Esophagus squamous epithelium (tissue), 5 donors: ENCODE measurements at places on chromosomes 11 and 22. TPM values are rescaled to one million over a fixed set of nuclear protein-coding genes. Genes with fewer than 3 reads are reported as not detected.

DNA sequence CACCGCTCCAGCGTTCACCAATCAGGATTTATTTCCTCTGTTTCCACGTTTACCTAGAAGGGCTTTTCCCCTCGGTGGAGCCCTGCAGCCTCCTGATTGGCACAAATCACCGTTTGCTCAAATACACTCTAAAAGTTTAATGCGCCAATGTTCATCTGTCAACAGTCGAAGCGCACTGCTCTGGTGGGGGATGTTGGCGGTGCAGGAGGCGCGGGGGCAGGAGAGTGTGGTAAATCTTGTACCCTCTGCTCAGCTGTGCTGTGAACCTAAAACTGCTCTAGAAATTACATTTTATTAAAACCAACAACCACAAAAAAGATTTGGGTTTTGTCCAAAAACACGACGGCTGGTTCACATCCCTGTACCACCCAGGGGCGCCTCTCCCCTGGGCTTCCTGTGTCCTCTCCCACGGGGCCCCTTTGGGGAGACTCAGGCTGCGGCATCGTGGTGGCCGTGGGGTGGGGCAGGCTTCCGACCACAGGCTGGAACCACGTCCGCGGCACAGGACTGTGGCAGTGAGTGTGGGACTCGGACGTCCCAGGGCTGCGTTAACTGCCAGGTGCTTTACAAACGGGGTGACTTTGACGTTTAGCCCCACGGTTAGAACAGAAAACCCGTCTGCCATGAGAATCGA lies 13.5 kb downstream of the TTLL8 start:
- DNase-seq: no peak

DNA sequence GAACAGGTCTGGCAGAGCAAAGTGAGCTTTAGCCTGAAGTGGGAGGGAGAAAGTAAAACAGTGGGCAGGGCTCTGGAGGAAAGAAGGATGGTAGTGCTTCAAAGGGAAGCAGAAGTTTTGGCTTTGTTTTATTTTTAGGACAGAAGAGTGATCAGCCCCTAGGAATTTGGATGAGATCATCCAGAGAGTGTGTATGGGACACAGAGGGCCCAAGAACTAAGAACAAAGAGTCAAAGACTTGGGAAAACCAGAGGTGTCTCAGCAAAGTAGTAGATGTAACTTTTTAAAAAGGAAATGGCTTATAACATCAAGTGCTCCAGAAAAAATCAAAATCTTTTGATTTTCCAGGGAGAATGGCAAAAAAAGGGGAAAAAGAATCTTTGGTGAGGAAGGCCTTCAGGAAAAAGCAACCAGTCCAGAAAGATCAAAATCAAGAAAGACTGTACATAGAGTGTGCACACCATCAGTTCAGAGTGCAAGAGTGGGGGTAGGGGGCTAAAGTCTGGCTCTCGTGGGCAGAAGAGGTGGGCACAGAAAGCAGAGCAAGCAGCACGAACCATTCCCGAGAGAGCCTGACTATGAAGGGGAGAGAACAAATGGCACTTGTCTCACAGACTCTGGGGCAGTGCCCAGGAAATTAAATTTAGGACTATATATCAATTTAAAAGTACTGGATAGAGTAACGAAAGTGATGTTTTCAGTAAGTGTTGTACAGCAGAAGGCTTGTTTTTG lies 30.0 kb downstream of the MAPK1 start:
- no peak for DNase-seq

DNA sequence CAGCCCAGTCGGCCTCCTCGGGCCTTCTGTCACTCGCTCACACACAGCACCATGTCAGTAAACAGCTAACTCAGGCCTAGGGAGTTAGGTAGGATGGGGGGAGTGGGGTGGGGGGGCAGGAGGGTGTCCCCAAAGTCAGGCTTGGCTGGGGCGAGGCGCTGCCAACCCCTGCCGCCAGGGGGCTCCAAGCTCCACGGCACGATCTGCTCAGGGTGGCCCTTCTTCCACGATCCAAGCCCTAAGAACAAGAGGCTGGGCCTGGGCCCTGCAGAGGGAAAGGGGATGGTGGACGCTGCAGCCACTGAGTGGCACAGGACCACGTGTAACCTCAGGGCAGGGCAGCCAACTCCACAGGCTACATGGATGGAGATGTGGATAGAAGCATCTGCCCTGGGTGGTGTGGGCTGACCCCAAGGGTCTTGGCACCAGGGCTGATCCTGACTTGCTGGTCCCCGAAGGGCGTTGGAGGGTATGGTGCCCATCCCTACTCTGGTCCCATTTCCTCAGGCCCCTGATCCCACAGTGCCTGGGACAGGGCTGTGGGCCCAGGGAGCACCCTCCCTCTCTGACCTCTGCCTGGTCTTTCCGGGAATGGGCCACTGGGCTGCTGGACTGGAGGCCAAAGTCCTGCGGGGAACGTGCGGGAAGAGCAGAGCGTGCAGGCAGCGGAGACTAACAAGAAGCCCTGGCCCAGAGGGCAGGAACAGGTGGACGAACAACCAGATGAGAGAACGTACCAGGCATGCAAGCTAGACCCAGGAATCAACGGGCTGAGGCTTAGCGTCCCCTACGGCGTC lies 29.1 kb upstream of the TXNRD2 start:
- DNase-seq: no peak

GRCh38 chr22:35051791-35052190 lies 14.2 kb upstream of the ISX start:
- no peak for DNase-seq

DNA sequence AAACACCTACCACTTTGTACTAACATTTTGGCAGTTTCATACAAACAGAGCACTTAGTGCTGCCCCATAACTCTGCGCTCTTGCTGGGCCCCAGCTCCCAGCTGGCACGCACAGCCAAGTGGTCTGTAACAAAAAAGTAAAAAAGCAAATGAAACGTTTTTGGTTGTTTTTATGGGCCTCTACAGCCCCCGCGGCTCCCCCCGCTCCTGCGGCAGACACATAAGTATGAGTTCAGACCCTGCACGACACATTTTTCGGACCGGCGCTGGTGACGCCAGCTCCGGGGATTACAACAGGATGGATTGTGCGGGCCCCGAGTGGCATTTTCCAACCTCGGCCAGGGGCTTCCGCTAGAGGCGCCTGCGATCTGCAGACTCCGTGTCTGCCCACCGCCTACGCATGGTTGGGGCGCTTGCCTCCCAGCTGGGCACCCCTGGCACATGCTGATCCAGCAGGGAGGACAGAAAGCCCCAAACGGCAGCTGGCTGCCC lies 418.2 kb downstream of the SOX6 start:
- no peak for DNase-seq

DNA sequence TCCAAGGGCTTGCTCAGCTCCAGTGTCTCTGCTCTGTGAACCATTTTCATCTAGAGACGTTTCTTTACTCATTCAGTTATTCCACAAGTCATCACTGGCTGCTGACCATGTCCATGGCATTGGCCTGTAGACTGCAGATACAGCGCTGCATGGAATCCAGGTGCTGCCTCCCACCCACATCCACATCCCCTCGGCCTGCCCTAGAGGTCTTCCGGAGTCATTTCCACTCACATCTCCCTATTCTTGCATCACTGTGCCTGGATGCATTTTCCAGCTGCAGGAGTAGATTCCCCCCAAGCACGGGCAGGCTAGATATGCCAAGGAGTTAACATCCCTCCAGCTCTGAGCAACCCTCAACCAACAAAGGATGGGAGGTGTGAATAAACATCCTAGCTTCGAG lies 68.9 kb downstream of the CHST1 start:
- no peak for DNase-seq

DNA sequence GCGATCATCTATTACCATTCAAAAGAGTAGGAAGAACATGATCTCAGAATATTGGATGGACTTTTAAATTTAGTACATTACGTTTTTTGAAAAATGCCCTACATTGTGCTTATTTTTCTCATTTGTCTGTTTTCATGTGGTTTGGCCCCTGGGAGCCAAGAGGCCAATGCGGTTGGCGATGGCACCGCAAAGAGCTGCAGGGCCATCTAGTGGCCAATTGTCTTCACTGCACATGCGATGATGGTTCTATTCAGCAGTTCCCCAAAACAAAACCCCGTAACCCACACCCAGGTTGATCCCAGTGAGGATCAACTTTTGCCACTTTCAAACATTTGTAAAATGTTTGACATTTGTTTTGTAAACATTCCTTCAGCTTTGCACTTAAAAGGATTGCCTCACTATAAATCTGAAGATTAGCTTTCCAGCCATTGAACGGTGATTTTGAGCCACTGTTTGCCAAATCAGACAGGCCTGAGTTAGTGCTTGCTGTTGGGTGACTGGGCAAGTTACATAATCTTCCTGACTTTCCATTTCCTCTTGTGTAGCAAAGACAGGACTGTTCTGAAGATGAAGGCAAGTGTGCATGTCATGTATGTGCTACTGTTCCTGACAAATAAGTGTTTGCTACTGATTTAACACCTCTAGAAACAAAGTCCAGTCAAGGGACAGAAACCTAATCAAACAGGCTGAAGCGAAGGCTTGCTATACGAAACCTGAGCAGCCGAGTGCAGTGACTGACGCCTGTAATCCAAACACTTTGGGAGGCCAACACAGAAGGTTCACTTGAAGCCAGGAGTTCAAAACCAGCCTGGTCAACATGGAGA lies 29.2 kb upstream of the XBP1 start:
- no peak for DNase-seq

DNA sequence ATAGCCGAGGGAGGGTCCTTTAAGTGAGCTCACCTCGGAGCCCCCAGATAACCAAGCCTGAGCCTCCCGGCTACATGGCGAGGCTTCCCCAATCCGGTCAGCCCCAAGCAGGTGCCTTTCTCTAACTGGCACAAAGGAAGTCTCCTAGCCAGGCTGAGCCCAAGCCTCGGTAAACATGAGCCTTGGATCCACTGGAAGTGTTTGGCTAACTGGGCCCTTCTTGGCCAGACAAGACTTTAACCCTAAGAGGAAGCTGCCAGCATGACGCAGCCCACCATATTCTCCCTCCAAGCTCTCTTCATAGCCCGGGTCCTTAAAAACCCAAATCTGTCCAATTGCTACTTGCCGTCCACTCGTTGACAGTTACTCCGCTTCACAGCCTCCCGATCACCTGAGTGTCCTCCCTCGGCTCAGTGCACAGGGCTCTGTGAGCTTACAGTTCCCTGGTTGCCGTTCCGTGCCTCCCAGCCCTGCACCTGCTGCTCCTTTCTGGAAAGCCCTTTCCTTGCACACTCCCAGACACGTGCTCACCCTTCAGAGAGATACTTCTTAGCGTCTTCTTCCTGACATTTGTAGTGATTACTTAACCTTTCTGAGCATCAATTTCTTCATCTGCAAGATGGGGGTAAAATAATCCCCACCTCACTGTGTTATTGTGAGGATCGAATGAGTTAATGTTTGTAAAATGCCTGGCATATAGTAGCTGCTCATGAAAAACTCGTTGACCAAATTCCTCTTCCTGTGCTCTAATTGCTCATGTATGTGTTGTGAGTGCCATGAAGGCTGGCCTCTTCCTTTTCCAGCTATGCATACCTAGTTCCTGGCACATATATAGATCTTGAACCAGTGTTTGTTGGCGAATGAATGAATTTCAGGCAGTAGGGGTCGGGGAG lies 25.6 kb downstream of the TXN2 start:
- no peak for DNase-seq

GRCh38 chr11:123461164-123461563 lies 31.1 kb downstream of the GRAMD1B start:
- DNase-seq: no peak

- DNase-seq: no peak
These were observed 4.5 kb downstream of the ANO5 start for GRCh38 chr11:22197139-22198005.

DNA sequence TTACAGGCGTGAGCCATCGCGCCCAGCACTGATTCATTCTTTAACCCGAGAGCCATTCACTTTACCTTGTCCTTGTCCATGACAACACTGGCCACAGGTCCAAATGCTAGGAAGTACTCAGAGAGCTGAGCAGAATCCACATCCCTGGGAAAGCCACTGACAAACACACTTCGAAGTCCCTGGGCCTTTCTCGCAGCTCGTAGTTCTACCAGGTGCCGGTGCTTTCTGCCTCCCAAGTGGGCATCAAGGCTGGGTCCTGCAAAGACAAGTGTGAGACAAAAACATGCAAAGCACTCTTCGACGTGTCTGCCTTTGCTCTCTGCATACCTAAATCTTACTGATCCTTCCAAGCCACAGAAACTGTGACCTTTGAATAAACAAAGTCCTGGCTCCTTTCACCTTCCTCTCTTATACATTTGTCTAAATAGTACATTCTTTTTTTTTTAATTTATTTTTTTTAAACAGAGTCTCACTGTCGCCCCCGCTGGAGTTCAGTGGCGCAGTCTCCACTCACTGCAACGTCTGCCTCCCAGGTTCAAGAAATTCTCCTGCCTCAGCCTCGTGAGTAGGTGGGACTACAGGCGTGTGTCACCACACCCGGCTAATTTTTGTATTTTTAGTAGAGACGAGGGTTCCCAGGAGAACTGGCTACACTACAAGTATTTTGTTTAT lies 2.2 kb downstream of the TUT1 start:
- no peak for DNase-seq

DNA sequence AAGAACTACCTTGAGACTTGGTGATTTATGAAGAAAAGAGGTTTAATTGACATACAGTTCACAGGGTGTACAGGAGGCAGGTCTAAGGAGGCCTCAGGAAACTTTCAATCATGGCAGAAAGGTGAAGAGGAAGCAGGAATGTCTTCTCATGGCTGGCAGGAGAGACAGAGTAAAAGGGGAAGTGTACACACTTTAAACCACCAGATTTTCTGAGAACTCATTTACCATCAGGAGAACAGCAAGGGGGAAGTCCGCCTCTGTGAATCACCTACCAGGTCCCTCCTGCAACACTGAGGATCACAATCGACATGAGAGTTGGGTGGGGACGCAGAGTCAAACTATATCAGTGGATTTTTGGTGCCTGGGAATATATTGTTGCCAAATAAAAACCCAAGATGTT lies 40.3 kb upstream of the OR5D13 start:
- DNase-seq: no peak

DNA sequence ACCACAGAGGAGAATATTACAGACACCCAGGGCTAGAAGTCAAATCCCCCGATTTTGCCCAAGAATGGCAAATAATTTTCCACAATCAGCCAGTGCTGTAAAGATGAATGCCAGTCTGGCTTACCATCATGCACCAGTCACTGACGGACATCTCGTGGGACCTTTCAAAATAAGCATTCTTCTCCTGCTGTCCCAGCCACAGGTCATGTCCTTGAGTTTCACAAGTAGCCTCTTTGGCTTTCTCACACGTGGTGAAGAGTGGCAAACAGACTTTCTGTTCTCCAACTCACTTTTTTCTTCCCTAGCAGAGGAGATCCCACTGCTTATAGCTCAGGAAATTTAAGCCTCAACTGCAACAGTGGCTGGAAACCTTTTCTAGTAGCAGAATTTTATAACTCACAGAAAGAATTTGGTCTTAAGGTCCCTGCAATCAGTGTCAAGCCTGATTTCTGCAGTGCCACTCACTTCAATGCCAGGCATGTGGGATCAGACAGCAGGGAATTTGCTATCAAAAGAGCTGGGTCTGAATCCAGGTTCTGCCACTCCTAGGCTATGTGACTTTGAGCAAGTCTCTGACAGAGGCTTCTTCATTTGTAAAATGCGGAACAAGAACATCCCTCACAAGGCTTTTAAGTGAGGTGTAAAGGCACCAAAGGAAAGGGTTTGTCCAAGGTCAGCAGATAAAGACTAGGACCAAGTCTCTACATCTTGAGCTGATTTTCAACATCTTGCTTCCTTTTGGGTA lies 3.6 kb downstream of the PIK3IP1 start:
- DNase-seq: no peak

Gene HPX
- 0.76 TPM for total RNA-seq

Gene TTC36
- total RNA-seq: not detected

Gene C1QTNF4
- 0.41 TPM for total RNA-seq

Gene NOX4
- not detected for total RNA-seq

Gene SDHAF2
- 37.1 TPM for total RNA-seq
